Keratinocyte (primary cell): ENCODE measurements at places on chromosomes 7 and 10. TPM values are rescaled to one million over a fixed set of nuclear protein-coding genes. Genes with fewer than 3 reads are reported as not detected.

PTN gene
- polyA plus RNA-seq = 0.04 TPM in 1 of 3 replicates, not detected in the others

POLR2J2 gene
- 1.9 to 3.1 TPM (median 2.8 TPM) in 3 replicates for polyA plus RNA-seq

GPR15LG gene
- 0.57 to 54.1 TPM (median 10.4 TPM) in 3 replicates for polyA plus RNA-seq

GRCh38 chr7:44267719-44268421 lies 57.5 kb downstream of the CAMK2B start:
- DNase-seq = no peak

DNA sequence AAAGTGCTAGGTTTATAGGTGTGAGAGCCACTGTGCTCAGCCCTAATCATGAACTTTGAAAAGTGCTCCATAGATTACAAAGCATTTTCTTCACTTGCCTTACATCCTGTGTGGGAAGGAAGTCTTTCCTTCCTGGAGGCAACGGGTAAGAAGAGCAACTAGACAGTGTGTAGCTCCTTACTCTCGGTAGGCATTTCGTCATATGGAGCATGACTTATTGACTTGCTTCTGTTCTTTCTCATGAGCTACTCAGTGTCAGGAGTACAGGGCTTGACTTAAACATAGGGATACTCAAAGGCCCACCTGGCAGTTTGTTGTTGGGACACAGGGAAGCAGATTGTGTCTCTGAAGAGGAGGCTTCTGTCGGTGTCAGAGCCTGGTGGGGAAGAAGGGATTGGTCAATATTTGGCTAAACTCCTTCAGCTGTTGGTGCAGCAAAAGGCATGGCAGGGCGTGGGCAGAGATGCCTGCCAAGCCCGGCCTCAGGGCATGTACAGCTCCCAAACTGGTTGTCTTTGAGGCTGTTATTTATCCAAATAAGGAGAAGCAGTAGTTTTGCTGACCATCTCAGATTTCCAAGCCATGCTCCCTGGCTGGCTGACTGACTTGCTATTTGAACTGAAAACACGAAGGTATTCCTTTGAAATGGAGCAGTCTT lies 248.9 kb downstream of the KIAA1217 start:
- no peak for DNase-seq

GRCh38 chr10:54026340-54026739 lies 774.7 kb downstream of the PCDH15 start:
- no peak for DNase-seq

DNA sequence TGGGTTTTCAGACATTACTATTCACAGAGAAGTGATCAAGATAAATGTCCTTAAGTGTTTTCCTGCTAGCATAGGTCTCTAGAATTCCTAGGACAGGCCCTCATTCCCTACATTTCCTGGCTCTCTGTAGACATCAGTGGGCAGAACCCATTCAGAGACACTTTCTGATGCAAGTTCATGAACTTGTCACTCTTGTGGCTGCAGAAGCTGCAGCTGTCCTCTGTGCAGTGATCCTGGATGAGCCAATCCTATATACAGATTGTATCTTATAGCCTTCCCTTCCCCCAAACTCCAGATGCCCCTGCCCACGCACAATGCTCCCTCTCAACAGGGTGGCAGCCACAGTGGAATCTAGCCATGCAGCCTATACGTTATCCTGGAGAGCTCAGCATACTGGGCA lies 12.6 kb upstream of the GRB10 start:
- DNase-seq = no peak

DNA sequence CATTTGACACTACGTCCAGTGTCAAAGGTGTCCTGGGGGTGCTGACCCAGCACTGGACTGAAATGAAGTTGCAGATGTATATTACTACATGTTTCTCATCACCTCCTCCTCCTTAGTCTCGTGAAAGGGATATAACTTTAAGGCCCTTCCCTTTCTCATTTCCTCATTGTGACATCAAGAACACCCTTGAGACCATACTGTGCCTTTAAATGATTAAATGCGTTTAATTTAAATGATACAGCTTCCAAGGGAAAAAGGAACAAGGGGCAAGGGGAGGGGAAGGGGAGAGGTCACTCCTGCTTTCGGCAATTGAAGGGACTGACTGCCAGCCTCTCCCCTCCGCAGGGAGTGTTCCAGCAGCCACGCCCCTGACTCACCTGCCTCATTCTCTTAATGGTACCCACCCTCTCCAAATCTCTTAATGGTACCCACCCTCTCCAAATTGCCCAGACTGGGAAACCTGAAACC lies 80.5 kb upstream of the KMT2E start:
- DNase-seq = no peak

DNA sequence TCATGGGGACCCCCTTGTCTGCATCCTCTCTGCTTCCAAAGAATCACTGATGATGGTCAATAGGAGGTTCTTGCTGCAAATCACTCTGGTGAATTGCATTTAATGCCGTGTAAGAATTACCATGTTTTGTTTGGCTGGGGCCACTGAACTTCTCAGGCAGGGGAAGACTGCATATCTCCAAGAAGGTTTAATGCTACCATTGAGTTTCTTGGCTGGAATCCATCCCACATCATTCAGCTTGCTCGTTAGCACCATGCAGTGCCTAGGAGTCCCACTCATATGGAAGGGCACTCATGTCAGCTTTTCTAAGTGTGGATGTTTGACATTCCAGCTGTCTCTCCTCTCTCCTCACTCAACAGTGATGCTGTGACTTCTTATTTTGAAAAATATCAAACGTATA lies 50.2 kb upstream of the BAMBI start:
- DNase-seq = no peak

DNA sequence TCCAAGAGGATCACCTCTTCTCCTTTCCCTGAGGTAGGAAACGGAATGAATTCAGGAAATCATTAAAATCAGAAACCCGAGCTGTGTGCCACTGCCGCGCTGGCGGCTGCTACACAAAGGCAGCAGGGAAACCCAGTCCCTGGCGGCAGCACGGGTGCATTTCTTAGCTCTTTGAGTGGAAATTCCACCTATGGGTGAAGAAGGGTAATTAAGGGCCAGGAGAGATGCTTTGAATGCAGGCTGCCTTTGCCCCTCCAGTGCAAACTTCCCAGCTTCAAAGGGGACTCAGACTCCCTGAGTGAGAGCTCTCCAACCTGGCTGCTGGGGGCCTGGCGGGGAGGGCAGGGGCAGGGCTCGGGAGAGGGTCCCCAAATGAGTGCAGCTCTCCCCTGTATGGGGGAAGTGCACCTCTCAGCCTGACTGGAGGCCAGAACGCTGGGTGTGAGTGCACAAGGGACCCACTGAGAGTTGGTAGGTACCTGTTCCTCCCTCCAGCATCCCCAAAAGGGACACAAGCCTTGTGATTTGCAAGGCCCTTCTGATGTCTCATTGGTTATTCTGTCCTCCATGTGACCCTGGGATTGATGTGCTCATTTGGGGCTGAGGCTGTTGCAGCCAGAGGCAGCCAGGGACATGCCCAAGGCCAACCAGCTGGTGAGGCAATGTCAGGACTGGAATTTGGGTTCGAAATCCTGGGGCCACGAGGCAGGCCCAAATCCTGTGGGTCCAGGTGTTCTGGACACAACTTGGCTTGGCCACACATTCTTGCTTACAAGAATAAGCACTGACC lies 16.3 kb upstream of the ZMIZ1 start:
- DNase-seq = no peak

- DNase-seq = no peak
These were observed 149.2 kb downstream of the RPS24 start for GRCh38 chr10:78182841-78183240.
